Activated CD8-positive, alpha-beta T cell treated with anti-CD3 and anti-CD28 coated beads for 36 hours (primary cell): ENCODE measurements at places on chromosomes 13 and 19. TPM values are rescaled to one million over a fixed set of nuclear protein-coding genes. Genes with fewer than 3 reads are reported as not detected.

DNA sequence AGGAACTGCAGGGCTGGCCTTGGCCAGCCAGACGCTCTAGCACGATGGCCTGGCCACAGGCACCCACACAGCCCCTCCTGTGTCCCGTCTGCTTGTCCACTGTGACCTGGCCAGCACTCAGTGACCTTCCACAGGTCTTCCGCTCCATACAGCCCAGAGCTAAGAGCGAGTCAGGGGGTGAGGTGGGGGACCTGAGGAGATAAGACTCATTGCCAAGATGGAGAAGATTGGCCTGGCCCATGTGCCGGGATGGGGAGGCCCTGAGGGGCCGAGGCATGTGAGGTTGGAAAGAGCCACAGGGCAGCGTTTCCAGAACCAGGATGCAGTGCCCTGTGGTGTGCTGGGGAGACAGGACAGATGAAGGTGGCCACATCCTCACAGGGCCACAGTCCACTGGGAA is 10.2 kb upstream of the SLC7A9 start:
- no peak for DNase-seq
- H3K36me3 ChIP-seq = no peaks in the 10 kb centered on the region
- no peaks in the 10 kb centered on the region for H3K27me3 ChIP-seq
- H3K4me3 ChIP-seq = no peak overlapping the region
- no peak overlapping the region for H3K27ac ChIP-seq

GRCh38 chr13:38981096-38981495 is 9.5 kb downstream of the STOML3 start:
- no peak overlapping the region for H3K4me3 ChIP-seq
- no peak overlapping the region for H3K27ac ChIP-seq
- no peaks in the 10 kb centered on the region for H3K4me1 ChIP-seq

GRCh38 chr13:46389457-46390451 is 2.7 kb upstream of the RUBCNL start:
- peaks cover 21% of the 10 kb centered on the region for H3K4me1 ChIP-seq
- H3K4me3 ChIP-seq = no peak overlapping the region
- peaks cover 31% of the 10 kb centered on the region for H3K27me3 ChIP-seq
- peak; percentile 30 for DNase-seq
- no peaks in the 10 kb centered on the region for H3K36me3 ChIP-seq

DNA sequence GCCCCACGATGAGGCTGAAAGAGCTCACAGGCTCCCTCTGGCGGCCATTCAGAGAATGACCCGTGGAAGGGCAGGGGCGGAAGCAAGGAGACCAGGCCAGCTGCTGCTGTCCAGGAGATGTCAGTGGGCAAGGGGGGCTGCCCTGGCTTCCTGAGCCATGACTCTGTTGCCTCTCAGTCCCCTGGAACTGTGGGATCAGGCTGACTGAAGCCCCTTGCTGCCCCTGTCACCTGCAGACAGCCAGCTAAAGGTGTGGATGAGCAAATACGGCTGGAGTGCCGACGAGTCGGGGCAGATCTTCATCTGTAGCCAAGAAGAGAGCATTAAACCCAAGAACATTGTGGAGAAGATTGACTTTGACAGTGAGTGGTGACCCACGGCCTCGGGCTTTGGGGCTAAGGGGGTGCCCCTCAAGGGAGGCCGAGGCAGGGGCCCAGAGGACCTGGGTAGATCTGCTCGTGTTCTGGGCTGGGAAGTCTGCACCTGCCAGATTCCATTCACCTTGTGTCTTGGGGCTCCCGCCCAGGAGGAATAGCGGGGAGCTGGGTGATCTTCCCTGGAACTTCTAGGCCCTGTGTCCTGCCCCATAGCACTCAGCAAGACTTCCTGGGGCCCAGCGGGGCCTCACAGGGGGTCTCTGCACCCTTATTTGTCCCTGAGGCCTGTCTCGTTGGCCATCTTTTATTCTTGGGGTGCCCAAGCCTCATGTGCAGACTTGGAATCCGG is 12.5 kb upstream of the ACTN4 start:
- peak overlapping the region; percentile 76 for H3K27ac ChIP-seq
- H3K36me3 ChIP-seq = peaks cover 39% of the 10 kb centered on the region
- H3K4me1 ChIP-seq = peaks cover 33% of the 10 kb centered on the region
- H3K27me3 ChIP-seq = no peaks in the 10 kb centered on the region

DNA sequence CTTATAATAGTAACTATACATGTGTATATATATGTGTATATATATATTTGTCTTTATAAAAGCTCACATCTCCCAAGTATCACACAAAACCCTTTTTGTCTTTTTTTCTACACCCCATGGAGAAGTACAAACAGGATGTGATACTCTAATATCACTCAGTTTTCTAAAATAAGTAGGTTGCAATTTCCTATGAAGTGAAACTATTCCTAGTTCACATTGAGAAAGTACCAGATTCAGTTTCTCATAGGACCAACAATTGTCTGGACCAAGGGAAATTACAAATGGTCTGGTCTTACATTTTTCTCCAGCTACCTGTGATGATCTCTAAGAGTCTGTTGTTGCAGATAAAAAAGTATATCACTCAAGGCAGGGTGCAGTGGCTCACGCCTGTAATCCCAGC is 17.9 kb upstream of the LILRB1 start:
- no peak for DNase-seq
- peaks cover 5% of the 10 kb centered on the region for H3K27me3 ChIP-seq
- no peaks in the 10 kb centered on the region for H3K4me1 ChIP-seq
- no peak overlapping the region for H3K27ac ChIP-seq
- no peaks in the 10 kb centered on the region for H3K36me3 ChIP-seq

PRODH2 gene
- total RNA-seq = not detected

ZNF71 gene
- total RNA-seq = 5.3 TPM
